ENCODE measurements at places on chromosomes 6 and 20.

DNA sequence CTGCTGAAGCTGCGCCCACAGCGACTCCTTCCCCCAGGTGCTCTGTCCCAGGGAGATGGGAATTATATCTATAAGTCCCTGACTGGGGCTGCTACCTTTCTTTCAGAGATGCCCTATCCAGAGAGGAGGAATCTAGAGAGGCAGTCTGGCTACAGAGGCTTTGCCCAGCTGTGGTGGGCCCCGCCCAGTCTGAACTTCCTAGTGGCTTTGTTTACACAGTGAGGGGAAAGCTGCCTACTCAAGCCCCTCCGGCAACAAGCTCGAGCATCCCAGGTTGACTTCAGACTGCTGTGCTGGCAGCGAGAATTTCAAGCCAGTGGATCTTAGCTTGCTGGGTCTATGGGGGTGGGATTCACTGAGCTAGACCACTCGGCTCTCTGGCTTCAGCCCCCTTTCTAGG lies 152.5 kb upstream of the MAP3K7 start:
- no peak for DNase-seq

DNA sequence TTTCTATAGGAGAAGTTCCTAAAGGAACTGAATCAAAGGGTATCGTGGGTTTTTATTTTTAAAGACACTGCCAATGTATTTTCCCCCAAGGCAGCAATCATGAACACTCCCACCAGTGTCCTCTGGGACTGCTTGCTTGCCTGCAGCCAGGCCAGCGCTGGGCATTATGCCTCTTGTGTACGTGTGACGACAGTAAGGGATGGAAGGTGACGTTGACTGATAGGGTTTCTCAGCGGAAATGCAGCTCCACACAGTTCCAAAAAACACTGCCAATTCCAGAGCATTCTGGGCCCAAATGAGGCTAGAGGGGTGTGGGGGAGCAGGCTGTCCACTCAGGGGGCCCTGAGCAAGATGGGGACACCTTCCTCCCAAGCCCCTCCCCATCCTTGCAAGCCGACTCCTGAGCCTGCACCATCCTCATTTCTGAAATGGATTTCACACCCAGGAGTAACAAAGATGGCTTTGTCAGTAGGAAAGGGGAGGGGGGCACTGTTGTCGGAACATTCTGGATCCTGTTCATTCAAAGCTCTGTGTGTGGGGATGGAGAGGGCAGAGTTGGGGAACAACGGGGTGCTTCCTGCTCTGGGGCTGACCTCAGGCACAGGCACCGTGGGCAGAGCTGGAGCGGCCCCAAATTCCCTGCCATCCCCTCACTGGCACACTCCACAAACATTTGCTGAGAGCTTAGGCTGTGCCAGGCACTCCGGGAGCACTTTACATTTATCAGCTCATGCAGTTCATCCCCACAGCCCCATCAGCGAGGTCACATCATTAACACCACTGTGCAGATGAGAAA lies 20.0 kb downstream of the PREX1 start:
- no peak for DNase-seq

DNA sequence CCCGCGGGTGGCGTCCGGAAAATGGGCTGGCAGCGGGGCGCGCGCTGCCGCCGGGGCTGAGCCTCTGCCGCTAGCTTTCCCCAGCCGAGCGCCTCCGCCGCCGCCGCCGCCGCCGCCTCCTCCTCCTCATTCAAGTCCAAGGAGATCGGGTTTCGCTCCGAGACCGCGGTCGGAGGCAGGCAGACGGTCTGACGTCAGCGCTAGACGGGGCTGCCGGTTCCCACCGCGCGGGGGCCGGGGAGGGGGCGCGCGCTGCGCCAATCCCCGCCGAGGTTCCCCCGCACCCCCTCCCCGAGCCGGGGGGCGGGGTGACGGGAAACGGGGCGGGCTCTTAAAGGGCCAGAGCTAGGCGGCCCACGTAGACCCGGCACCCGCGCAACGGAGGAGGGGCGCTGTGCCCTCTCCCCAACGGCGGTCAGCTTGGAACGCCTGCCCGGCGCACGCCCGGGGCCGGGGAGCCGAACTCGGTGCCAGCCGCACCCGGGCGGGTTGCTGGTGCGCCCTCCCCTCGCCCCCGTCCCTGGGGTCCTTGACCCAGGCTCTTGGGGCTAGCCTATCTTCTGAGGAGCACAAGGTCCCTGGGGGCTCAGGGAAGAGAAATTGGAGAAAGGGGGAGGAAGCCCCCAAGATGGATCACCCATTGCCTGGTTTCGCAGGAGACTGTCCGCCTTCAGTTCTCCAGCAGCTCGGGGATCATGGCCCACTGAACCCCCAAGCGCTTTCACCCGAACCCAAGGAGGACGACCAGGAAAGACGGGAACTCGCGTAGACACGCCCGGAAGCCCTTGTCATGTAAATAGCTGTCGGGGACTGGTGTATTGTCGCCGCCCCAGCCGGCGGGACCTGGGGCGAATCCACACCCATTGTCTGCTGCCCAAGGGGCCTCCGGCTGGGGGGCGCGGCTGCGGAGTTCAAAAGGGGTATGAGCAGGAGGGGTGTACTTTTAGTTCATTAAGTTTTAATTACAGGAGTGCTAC lies at the start of gene PMEPA1:
Gene PMEPA1 (minus strand): TSS at position 193 of the 977 bp plus-strand sequence. CDS start 433 bp downstream, outside the sequence.
- peak; percentile 90 for DNase-seq

DNA sequence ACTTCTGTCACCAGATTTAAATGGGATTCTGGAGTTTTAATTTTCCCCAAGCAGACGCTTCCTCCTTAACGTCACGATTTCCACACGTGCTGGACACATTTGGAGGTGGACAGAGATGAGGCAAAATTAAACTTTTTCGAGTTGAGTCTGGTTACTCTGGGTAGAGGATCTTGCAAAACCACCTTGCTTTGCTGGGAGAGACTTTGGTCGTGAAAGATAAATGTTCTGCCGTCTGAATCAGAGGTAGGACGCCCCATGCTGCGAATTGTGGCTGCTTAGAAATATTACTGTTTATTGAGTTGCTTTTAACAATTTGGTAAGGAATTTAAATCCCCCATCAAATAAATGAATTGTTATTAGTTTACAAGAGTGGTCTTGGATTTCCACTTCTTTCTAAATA lies 46.8 kb downstream of the CTCFL start:
- no peak for DNase-seq

All from stromal cell of bone marrow (primary cell).